ENCODE measurements at places on chromosomes 13 and 19. TPM values are rescaled to one million over a fixed set of nuclear protein-coding genes. Genes with fewer than 3 reads are reported as not detected.

Gene ZNF568
- 14.1 TPM for total RNA-seq

Gene EHD2
- 41.8 TPM for total RNA-seq

Gene CDADC1
- 12.2 TPM for total RNA-seq

Gene SERPINE3
- not detected for total RNA-seq

Gene KLK1
- total RNA-seq: not detected

Gene CBY2
- total RNA-seq: not detected

Gene TRAPPC5
- 50.5 TPM for total RNA-seq

Gene ZNF296
- total RNA-seq: not detected

Gene KCNN4
- total RNA-seq: 3.3 TPM

Gene HSD17B14
- 19.6 TPM for total RNA-seq

Gene MBD3L3
- total RNA-seq: not detected

Gene POLRMT
- 24.0 TPM for total RNA-seq

Gene RNF113B
- total RNA-seq: not detected

Gene KLK14
- total RNA-seq: not detected

Gene ZNF329
- 8.3 TPM for total RNA-seq

All from sigmoid colon (tissue), 7 donors.